ENCODE measurements at places on chromosomes 13 and 19.
A peak's percentile ranks its signal among the peaks of the same experiment; 100 is the strongest.

DNA sequence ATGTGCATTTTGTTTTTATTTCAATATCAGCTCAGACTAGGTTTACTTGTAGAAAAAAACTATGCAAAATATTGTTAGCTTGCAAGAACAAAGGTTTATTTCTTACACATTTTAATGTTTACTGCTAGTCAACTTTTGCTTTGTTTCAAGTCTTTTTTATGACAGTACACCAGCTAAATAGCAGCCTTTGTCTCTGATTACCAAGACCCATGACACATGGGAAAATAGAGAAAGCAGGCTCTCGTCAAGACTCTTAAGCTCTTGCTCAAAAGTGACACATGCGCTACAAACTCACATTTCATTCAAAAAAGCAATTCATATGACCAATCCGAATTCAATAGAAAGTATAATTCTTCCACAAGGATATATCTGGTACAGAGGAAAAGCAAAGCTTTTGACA is 642.3 kb upstream of the SLITRK1 start:
- no peak for DNase-seq

GRCh38 chr19:273393-273792 is 17.8 kb downstream of the PLPP2 start:
- DNase-seq: no peak

- no peak for DNase-seq
Measured at GRCh38 chr19:30679789-30680188, 307.6 kb downstream of the ZNF536 start.

- DNase-seq: no peak
Measured at GRCh38 chr19:7349231-7349591, 474 bp downstream of the ARHGEF18 start.

- DNase-seq: no peak
Measured at GRCh38 chr13:99347911-99348451, 40.8 kb upstream of the GPR183 start.

GRCh38 chr19:35773020-35773806 is 2.2 kb upstream of the ARHGAP33 start:
- DNase-seq: no peak

GRCh38 chr13:113184568-113185440 is 23.7 kb downstream of the PCID2 start:
- no peak for DNase-seq

- peak; percentile 90 for DNase-seq
Measured at GRCh38 chr19:8526345-8527091, 12.6 kb upstream of the ZNF414 start.

DNA sequence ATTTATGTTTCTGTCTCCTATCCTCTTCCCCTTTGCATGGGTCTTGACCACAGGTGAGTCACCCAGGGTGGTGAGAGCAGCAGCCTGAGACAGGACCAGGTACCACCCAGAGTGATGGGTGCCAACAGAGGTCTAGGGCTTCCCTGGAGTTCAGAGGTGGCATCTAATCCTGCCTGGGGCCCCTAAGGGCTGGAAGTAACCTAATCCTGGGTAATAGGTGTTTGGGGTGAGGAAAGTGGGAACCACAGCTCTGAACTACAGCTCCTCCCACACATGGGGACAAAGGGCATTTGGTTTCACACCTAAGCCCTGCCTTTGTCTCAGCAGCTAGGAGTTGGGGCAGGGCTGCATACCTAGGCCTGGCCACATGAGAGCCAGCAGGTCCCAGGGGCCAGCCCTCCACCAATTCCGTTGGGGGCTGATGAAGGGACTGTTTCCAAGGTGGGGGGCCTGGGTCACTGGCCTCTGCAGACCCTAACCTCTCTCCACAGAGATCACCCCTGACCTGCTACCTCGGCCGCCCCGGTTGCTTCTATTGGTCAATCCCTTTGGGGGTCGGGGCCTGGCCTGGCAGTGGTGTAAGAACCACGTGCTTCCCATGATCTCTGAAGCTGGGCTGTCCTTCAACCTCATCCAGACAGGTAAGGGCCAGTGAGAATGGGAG is 8.0 kb downstream of the SPHK2 start:
- DNase-seq: no peak

- no peak for DNase-seq
Measured at GRCh38 chr19:1516395-1516753, 3.6 kb upstream of the ADAMTSL5 start.

DNA sequence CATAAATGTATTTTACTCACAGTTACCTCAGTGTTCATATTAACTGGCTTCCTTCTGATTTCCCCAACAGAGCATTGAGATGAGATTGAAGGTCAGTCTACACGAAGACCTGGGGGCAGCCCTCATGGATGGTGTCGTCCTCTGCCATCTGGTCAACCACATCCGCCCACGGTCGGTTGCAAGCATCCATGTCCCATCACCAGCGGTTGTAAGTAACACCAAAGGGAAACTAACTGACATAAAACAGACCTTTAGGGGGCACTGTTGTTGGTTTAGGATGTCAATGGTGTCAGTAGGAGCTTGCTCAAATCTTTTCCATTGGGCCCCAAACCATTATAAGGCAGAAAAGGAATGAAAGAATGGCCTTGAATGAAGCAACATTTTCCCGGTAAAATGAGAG is 68.2 kb downstream of the ESD start:
- DNase-seq: no peak

DNA sequence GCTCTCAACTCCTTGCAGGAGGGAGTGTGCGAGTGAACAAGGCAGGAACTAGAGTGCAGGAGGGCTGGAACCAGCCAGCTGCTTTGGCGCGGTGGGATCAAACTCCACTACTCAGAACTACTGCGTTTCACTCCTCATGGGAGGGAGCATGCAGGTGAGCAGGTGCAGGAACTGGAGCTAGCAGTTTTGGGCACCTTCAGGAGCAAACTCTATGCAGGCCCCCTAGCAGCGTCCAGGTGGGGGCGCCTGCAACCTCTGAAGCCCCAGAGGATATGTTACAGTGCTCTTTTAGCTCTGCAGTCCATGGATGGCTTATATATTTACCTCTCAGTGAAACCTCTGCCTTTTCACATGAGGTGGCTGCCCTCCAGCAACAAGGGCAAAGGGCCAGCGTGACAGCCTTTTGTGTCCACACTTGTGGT is 1303.4 kb downstream of the PCDH9 start:
- no peak for DNase-seq

GRCh38 chr19:6048348-6048747 is 62.0 kb downstream of the RFX2 start:
- peak; percentile 82 for DNase-seq

DNA sequence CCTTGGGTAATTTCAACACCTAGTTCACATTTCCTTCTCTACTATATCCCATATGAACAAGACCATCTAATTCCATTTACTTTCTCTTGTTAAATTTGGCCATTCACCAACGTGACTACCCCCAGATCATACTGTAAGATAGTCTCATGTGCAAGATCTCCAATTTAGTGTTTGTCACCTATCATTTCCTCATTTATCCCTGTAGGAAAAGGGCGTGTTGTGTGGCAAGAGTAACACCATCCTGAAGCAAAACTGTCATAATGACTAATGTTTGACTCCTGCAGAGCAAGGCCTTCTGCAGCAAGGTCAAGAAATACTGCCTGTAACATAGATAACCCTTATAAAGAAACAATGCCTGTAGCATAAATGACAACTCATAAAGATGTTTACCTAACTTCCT is 51.3 kb downstream of the SUCLA2 start:
- DNase-seq: no peak

DNA sequence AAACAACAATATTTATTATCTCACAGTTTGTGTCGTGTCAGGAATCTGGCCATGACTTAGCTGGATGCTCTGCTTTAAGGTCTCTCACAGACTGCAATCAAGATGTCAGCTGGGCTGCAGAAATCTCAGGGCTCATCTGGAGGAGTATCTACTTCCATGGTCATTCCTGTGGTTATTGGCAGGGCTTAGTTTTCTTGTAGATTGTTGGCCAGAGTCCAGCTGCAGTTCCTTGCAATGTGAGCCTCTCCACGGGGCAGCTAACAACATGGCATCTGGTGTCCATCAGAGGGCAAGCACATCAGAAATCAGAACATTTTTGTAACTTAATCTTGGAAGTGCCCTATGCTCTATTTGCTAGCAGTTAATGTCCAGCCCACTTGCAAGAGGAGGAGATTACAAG is 45.7 kb upstream of the TDRD3 start:
- no peak for DNase-seq

DNA sequence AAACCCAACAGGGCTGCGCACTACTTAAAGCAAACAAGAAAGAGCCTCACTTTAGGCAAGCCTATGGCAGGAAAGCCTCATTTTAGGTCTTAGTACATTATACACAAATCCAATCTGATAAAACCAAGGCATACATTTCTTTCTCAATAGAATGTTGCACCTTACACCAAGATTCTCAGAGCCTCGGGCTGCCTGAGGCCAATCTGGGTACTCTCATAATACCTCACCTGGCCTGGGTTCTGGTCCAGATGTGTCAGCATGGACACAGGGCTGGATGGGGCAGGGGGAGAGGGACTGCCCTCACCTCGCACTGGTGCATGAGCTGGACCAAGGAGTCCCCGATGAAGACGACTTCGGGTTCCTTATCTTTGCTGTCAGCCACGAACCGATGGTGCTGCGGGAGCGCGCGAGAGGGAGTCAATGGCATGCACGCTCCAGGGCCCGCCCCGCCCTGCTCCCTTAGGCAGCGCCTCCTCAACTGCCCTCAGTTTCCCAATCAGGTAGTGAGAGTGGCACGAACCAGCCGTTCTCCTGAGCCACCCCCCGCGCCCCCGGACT is at the start of gene PRR19:
TSS of gene PRR19 (plus strand) at position 487 of the 558 bp plus-strand sequence. CDS start 7,453 bp downstream, outside the sequence.
- DNase-seq: no peak

DNA sequence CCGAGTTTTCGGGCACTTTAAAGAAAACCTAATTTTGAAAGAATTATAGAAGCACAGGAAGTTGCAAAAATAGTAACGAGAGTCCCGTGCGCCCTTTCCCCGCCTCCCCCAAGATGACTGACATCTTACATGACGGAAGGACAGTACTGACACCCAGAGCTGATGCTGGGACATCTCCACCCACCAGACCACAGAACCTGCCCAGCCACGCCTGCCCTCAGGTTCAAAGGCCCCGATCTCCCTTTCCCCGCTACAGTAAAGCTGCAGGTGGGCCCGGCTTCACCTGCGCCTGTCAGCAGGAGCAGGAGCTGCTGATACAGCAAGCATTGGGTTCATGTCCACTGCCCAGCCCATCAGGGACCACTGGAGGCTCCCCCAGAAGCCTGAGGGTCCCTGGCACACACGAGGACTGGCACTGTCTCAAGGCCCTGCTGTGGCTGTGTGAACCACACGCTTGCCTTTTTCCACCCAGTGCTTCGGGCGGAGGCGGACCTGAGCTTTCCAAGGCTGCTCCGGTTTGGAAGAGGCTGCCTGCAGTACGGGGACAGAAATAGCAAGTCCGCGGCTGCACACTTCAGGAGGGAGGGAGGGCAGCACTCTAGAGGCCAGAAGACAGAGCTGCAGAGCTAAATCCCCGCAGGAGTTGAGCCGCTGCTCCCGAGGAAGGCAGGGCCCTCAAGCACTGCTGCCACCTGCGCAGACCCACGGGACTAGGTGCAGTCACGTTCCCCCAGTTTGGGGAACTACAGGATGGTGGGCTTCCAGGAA is 8.7 kb downstream of the MAP2K2 start:
- no peak for DNase-seq

- DNase-seq: no peak
Measured at GRCh38 chr19:57633832-57634131, 814 bp downstream of the ZNF211 start.

DNA sequence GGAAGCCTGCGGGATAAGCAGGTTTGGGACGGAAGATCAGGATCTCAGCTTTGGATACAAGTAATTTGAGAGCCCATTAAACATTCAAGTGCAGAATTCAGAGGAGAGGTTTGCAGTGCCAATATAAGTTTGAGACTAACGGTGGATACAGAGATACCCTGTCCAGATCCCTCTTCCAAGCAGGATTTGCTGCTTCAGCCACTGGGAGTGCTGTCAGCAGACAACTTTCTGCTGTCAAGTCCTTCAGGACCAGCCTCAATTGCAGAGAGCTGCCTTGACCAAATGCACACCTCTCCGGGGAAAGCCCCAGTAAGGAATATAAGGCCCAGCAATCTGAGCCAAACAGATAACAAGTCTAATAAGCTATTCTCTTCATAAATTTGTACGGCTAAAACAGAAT is 46.1 kb upstream of the ZNF780A start:
- DNase-seq: no peak

- DNase-seq: no peak
Measured at GRCh38 chr13:97027162-97027554, 32.9 kb upstream of the OXGR1 start.

GRCh38 chr13:46982856-46983582 is 86.2 kb upstream of the HTR2A start:
- DNase-seq: no peak

- no peak for DNase-seq
Measured at GRCh38 chr13:82747291-82747690, 1135.0 kb downstream of the SLITRK1 start.

DNA sequence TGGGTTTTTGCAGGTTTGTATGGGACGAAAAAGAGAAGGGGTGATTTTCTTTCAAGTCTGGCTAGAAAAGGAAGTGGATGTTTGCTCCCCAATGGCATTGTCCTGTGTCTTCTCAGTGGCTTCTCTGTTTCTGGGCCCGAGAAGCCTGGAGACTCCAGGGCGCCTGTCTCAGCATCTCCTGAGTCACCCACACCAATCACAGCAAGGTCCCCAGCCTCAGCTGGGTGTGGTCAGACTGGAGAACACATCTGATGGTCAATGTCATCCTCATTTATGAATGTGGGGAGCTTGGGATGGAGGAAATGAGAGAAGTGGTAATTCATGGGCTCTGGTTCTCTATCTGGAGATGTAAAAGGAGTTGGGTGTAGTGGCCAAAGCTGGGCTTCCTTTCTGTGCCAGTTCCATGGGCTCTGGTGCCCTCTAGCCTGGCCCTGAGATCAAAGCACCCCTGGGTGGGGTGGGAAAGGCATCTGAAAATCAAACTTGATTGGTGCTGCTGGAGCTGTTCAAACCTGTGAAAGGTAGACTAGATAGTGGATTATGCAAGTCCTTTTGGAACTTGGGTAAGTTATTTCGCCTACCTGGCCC is 13.4 kb downstream of the RASL11A start:
- DNase-seq: no peak

- no peak for DNase-seq
Measured at GRCh38 chr19:38596057-38596981, 21.4 kb downstream of the MAP4K1 start.

DNA sequence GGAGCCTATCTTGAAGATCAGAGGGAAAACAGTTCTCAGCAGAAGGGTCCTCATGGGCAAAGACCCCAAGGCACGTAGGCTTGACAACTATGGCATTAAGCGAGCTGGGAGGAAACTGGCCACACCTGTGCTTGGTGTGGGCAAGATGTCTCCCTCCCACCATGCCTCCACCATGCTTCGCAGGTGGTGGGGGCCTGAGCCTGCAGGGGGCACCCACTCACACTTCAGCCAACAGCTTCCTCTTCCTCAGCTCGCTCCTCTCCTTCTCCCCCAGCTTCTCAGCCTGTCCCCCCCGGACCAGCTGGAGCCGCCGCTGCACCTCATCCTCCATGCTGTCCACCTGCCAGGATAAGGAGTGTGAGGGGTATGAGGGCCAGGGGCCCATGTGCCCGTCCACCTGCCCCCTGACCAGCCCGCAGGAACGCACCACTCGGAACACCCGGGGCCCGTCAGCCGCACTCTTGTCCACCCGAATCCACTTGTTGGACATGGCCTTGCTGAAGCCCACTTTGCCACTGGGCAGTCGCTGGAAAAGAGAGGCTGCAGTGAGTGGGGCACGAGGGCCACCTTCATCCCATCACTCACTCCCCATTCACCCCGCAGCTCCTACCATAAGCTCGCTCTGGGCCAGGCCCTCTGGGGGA is 3.4 kb downstream of the FARSA start:
- DNase-seq: no peak
